Heart left ventricle (tissue), 16 donors: ENCODE measurements at places on chromosomes 6 and 20. TPM values are rescaled to one million over a fixed set of nuclear protein-coding genes. Genes with fewer than 3 reads are reported as not detected.

GRCh38 chr6:86516087-86516486 is 421.2 kb upstream of the HTR1E start:
- no peak for DNase-seq
- H3K4me3 ChIP-seq, result no peak overlapping the region
- H3K36me3 ChIP-seq, result no peaks in the 10 kb centered on the region

The CAP2 gene
- total RNA-seq, result 91.8 TPM

The TULP4 gene
- 110 TPM for total RNA-seq

DNA sequence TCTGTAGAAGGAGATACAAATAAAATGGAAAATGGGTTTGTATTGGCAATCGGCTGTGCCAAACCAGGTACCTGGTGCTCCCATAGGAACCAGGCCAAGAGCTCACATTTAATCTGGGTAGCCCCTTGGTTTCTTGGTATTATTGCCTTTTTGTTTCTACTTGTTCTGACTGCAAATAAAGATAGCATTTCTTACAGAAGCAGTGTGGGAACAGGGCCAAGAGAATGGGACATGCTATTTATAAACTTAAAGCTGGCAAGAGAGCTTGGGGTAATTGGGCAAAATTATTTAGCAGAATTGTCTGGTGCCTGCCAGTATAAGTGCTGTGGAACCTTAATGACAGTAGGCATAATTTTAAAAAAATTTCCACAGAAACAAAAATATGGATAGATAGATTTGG is 113.5 kb upstream of the GLP1R start:
- H3K4me1 ChIP-seq, result no peaks in the 10 kb centered on the region
- DNase-seq, result no peak
- H3K4me3 ChIP-seq, result no peak overlapping the region

- peaks cover 24% of the 10 kb centered on the region for H3K36me3 ChIP-seq
- H3K27me3 ChIP-seq, result no peaks in the 10 kb centered on the region
- DNase-seq, result peak; percentile 29
- H3K4me1 ChIP-seq, result peaks cover 41% of the 10 kb centered on the region
- peak overlapping the region; percentile 89 for H3K27ac ChIP-seq
Observed at GRCh38 chr6:116572162-116572561, 858 bp downstream of the RWDD1 start.

GRCh38 chr20:57581202-57582028 is 20.5 kb downstream of the PCK1 start:
- no peak overlapping the region for H3K27ac ChIP-seq
- H3K36me3 ChIP-seq, result no peaks in the 10 kb centered on the region
- no peak overlapping the region for H3K4me3 ChIP-seq
- H3K4me1 ChIP-seq, result no peaks in the 10 kb centered on the region
- H3K27me3 ChIP-seq, result peaks cover 34% of the 10 kb centered on the region
- no peak for DNase-seq

GRCh38 chr6:73476723-73477122 is 15.2 kb downstream of the MTO1 start:
- peaks cover 47% of the 10 kb centered on the region for H3K36me3 ChIP-seq
- H3K27me3 ChIP-seq, result no peaks in the 10 kb centered on the region
- H3K4me3 ChIP-seq, result no peak overlapping the region
- H3K4me1 ChIP-seq, result no peaks in the 10 kb centered on the region
- DNase-seq, result no peak
